CD4-positive, alpha-beta T cell treated with Interleukin-21 for 1 hour (primary cell): ENCODE measurements at places on chromosomes 4 and X.

DNA sequence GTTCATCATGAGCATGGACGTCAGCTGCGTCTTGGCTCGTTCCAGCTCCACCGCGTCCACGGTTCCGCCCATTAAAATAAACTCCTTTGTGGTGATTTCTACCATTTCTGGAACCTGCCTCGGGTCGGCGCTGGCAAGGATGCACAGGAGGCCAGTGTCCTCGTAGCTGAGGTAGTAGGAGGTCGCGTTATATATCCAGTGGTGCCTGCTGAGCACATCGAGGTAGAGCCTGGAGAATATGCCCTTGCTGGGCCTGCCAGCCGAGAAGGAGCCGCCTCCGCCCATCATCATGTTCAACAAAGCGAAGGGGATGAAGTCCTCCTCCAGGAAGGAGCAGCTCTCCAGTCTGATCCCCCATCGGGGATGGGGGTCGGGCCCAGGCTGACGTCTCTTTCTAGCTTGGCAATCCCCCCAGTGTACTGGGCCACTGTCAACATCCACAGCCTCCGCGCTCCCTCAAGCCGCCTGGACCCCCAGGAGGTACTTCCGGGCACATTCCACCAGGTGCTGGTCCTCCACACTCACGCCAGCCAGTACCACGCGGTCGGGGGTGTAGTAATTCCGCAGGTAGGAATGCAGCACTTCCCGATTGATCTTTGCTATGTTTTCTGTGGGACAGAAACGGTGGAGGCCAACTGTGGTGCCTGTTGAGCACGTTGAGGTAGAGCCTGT, 120.9 kb upstream of the GRID2 start:
- no peak for DNase-seq

GRCh38 chr4:144734522-144734921, 88.6 kb downstream of the HHIP start:
- no peak for DNase-seq

DNA sequence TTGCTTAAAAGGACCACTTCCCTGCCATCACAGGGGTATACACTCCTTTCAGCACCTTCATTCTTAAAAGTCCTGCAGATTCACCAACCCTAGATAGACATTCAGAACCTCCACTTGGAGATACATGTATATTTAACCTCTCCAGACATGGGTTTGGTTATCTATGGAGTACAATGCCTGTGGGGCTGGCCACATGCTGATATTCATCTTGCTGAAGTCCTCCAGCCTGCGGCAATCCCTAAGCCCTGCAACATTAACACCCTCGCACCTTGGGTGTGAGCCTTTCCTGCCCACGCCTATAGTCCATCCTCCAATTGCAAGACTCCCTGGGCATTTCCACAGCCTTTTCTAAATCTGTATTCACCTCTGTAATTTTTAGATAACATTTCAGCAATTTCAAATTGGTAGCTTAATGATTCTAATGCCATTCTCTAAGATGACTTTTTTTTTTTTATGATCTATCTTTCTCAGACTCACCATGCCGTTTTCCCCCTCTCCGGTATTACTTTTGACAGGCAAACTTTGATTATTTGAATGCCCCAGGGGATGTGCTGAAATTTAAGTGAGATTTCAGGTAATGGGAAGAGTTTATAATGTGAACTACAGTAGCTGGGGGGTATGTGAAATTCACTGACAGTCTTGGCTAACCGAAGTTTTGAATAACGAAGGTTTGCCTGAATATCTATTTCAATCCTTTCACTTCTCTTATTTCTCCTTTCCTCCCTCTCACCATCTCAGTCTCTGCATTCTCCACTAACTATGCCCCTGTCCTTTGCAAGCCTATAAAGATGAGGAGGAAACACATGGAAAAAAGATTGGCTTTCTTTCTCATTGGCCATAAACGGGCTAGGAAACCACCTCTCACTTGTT, 24.1 kb downstream of the CCDC149 start:
- no peak for DNase-seq

DNA sequence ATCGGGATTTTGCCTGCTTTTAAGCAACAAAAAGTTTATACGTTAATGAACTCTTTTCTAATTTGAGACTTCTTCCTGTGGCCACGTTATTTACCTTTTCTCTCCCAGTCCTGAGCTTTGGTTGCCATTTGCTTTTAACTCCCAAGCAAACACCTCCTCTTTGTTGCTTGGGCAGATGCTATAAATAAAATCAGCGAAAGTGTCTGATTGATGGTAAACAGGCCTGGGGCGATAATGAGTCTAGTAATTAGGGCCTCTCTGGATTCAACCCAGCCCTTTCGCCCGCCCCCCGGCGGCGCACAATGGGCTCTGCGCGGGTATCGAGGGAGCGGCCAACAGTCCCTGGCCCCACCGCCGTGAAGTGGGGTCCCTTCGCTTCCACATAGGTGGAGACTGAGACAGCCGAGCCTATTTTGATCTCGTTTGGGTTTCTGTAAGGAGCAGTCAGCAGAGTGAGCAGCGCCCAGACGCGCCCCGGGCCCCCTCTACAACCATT, 790 bp downstream of the CLGN start:
- no peak for DNase-seq

GRCh38 chr4:13238936-13239335, 245.2 kb downstream of the RAB28 start:
- DNase-seq: no peak

DNA sequence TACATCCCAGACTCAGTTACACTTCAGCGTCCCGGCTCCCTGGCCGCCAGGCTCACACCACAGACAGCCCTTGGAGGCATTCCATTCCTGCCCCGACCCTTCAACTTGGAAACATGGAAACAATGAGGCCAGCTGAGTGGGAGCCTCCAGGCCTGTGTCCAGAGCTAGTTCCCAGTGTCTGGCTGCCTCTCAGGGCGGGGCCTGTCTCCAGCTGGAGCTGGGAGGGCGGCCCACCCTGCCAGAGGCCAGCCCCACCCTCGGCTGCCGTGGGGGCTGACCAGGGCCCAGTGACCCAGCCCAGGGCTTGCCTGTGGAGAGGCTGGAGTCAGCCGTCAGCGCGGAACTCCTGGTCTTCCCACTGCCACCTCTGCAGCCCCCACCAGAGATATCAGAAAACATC, 37.4 kb upstream of the SPON2 start:
- DNase-seq: no peak
